Bronchial smooth muscle cell (primary cell): ENCODE measurements at places on chromosomes 6 and 20. TPM values are rescaled to one million over a fixed set of nuclear protein-coding genes. Genes with fewer than 3 reads are reported as not detected.

Gene HLA-DRB1
- total RNA-seq, result 0.16 TPM in 1 of 2 replicates, not detected in the other

Gene HDGFL1
- not detected in 2 replicates for total RNA-seq

Gene BFSP1
- 2.3 and 3.5 TPM in 2 replicates for total RNA-seq

Gene C6orf15
- not detected in 2 replicates for total RNA-seq

Gene MOG
- total RNA-seq, result not detected in 2 replicates

Gene HLA-DMB
- total RNA-seq, result 0.09 and 0.79 TPM in 2 replicates

Gene GINS1
- total RNA-seq, result 0.52 and 1.6 TPM in 2 replicates

Gene NFATC2
- under 0.01 and 0.09 TPM in 2 replicates for total RNA-seq

Gene PI3
- total RNA-seq, result not detected in 2 replicates

Gene PDYN
- not detected in 2 replicates for total RNA-seq

Gene TAF8
- 11.3 and 15.0 TPM in 2 replicates for total RNA-seq

Gene EYA4
- 13.1 and 37.7 TPM in 2 replicates for total RNA-seq

Gene PRRT1
- 0.09 and 0.32 TPM in 2 replicates for total RNA-seq

Gene C4A
- 13.1 and 13.6 TPM in 2 replicates for total RNA-seq

Gene IMPG1
- not detected in 2 replicates for total RNA-seq

Gene MYB
- under 0.01 and 0.17 TPM in 2 replicates for total RNA-seq

Gene C20orf141
- 0.32 TPM in 1 of 2 replicates, not detected in the other for total RNA-seq

Gene GJA1
- 91.7 and 120 TPM in 2 replicates for total RNA-seq

Gene SLC25A27
- 5.7 and 9.6 TPM in 2 replicates for total RNA-seq

Gene LY6G6D
- total RNA-seq, result 0.47 TPM in 1 of 2 replicates, not detected in the other

Gene LPA
- total RNA-seq, result not detected in 2 replicates

Gene TBXT
- not detected in 2 replicates for total RNA-seq
